ENCODE measurements at places on chromosomes 12 and 14. TPM values are rescaled to one million over a fixed set of nuclear protein-coding genes. Genes with fewer than 3 reads are reported as not detected.

GPR65 gene
- 0.72 TPM for polyA plus RNA-seq

GRCh38 chr12:21819236-21819635 lies 44.7 kb upstream of the KCNJ8 start:
- H3K27ac ChIP-seq = peak overlapping the region; percentile 64
- no peak overlapping the region for H3K4me3 ChIP-seq
- H3K27me3 ChIP-seq = no peaks in the 10 kb centered on the region
- peaks cover 2% of the 10 kb centered on the region for H3K36me3 ChIP-seq
- DNase-seq = no peak

DNA sequence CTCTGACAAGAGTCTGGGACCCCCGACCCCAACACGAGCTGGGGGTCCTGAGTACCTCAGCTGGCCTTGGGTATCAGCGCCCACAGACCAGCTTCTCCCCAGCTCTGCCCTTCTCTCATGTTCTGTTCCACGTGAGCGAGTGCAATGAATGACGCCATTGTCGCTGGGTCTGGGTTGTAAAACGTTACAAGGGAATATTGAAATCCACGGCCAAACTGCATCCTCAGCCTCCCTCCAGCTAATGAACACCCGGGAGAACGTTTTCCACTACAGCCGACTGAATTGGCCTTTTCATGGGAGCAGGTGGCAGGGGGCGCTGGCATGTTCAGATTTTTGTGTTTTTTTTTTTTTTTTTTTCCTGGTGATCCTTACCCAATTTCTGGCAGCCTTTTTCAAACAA lies 34.7 kb downstream of the TBX5 start:
- H3K4me1 ChIP-seq = no peaks in the 10 kb centered on the region
- H3K4me3 ChIP-seq = no peak overlapping the region
- no peak overlapping the region for H3K27ac ChIP-seq
- H3K27me3 ChIP-seq = no peaks in the 10 kb centered on the region

GRCh38 chr12:92628476-92628875 lies 74.3 kb upstream of the PLEKHG7 start:
- no peaks in the 10 kb centered on the region for H3K36me3 ChIP-seq
- no peaks in the 10 kb centered on the region for H3K27me3 ChIP-seq
- no peak overlapping the region for H3K27ac ChIP-seq
- H3K4me1 ChIP-seq = no peaks in the 10 kb centered on the region
- H3K4me3 ChIP-seq = no peak overlapping the region

DNA sequence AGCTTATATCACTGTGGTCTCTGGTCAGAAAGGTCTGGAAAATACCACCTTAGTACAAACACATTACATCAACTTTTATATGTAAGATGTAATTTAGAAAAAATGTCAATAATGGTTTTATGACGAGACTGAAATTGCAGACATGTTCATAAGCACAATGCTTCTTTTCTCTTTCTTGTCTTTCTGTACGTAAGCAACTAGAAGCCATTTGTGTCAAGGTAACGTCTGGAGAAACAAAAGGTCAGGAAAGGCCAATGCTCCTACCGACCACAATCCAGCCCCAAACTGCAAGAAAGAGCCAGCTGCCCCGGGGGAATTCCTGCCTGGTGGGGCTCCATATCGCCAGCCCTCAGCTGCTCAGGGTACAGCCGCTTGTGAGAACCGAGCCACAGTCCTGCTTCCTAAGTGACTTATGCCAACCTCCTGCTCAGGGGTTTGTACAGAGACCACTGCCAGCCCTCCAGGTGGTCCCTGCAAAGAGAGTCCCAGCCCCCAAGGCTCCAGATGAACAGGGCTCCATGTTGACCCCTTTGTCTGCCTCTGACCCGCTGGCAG lies 6.3 kb downstream of the ZNF839 start:
- H3K27me3 ChIP-seq = no peaks in the 10 kb centered on the region
- H3K27ac ChIP-seq = no peak overlapping the region
- H3K4me3 ChIP-seq = no peak overlapping the region
- peaks cover 12% of the 10 kb centered on the region for H3K4me1 ChIP-seq

DNA sequence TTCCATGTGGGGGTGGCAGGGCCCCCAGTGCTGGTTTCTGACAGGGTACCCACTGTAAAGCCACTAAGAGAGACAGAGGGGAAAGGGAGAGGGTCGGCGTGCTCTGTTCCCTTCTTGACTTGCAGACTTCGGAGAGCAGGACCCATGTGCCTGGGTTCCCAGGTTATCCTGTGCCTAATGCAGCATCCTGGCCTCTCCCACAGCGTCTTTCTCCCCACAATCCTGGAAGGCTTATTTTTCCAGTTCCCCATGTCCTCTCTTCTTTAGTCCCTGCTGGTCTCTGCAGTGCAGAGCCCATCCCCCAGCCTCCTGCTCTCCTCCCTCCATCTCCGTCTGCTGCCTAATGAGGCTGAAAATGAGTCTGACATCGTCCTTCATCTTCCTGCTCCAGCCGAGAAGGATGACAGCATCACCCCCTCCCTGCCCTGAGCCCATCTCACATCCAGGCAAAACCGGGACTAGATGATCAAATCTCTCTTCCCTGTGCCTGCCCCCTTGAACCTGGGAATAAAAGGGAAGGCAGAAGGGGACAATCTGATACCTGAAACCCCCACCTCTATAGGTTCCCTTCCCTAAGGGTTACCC lies 15.1 kb downstream of the CALCOCO1 start:
- peaks cover 33% of the 10 kb centered on the region for H3K36me3 ChIP-seq
- H3K4me3 ChIP-seq = no peak overlapping the region
- no peaks in the 10 kb centered on the region for H3K27me3 ChIP-seq

- H3K27ac ChIP-seq = no peak overlapping the region
- no peak overlapping the region for H3K4me3 ChIP-seq
- no peak for DNase-seq
Observed at GRCh38 chr12:107522692-107523477, 162.7 kb upstream of the PWP1 start.

DNA sequence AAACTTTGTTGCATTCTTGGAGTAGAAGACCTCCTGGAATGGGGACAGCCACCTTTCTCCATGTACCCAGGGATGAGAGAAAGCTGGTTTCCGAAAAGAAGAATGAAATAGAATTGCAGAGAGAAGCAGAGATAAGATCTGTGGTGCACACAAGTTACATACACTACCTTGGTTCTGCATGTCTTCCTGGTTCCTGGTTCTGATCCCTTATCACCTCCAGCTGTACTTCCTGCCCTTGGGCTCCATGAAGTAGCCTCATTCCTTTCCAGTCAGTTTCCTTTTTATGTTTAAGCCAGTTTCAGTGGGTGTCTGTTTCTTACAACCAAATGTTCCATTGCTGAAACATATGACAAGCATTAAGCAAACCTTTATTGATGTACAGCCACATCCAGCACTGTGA lies 69.3 kb downstream of the FBXW8 start:
- no peak overlapping the region for H3K27ac ChIP-seq
- H3K27me3 ChIP-seq = no peaks in the 10 kb centered on the region
- H3K4me3 ChIP-seq = no peak overlapping the region
- no peak for DNase-seq
- no peaks in the 10 kb centered on the region for H3K36me3 ChIP-seq
- H3K4me1 ChIP-seq = no peaks in the 10 kb centered on the region

DNA sequence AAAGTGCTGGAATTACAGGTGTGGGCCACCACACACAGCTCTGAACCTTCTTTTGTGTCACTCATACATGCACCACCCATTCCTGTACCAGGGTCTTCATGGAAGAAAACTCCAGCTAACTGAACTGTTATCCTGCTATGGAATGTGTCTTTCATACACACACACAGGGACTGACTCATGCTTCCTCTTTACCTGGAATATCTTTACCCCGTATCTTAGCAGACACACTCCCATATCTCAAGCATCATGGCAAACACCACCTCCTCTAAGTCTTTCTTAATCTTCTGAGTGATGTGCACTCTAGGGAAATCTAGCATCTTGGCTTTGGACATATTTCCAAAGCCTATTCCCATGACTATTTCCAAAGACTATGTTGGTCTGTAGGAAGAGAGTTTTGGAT lies 35.0 kb upstream of the DTX1 start:
- H3K4me3 ChIP-seq = no peak overlapping the region
- no peaks in the 10 kb centered on the region for H3K27me3 ChIP-seq
- H3K27ac ChIP-seq = no peak overlapping the region
- H3K4me1 ChIP-seq = no peaks in the 10 kb centered on the region
- DNase-seq = no peak

GRCh38 chr12:20805921-20806320 lies 4.6 kb upstream of the SLCO1B3 start:
- H3K4me1 ChIP-seq = peaks cover 6% of the 10 kb centered on the region
- H3K27ac ChIP-seq = no peak overlapping the region
- no peak for DNase-seq
- H3K4me3 ChIP-seq = no peak overlapping the region
- no peaks in the 10 kb centered on the region for H3K36me3 ChIP-seq
- no peaks in the 10 kb centered on the region for H3K27me3 ChIP-seq

Measured in liver (tissue), 10 donors.